ENCODE measurements at places on chromosomes 1 and 21. TPM values are rescaled to one million over a fixed set of nuclear protein-coding genes. Genes with fewer than 3 reads are reported as not detected.

The LENEP gene
- polyA plus RNA-seq = 0.36 TPM

The CYP4Z1 gene
- 0.42 TPM for polyA plus RNA-seq

GRCh38 chr21:36237441-36237840, 80.8 kb downstream of the DOP1B start:
- no peak for DNase-seq

- DNase-seq = no peak
These were observed 7.1 kb downstream of the HEYL start for GRCh38 chr1:39632323-39632681.
